Stimulated activated CD4-positive, alpha-beta T cell treated with anti-CD3 and anti-CD28 coated beads, TNF-alpha, amount 100 ng/mL, for 48 hours (primary cell): ENCODE measurements at places on chromosomes 6 and 20.

DNA sequence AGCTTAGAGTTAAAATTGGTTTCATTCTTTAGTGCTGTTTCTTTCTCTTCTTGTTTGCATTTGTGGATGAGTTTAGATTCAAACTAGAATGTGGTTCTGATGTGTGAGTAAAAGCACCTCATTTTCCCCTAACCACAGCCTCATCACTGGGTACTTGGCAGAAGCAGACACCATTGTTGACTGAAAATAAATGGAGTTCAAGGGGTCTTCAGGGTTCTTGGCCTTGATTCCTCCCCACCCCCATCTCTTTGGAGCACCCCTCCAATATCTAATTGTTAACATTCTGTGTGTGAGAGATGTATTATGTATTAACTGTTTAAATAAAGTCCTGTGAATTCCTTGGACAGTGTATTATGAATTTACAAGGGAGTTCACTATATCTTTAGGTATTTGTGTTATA is 59.6 kb downstream of the JARID2 start:
- DNase-seq = no peak

DNA sequence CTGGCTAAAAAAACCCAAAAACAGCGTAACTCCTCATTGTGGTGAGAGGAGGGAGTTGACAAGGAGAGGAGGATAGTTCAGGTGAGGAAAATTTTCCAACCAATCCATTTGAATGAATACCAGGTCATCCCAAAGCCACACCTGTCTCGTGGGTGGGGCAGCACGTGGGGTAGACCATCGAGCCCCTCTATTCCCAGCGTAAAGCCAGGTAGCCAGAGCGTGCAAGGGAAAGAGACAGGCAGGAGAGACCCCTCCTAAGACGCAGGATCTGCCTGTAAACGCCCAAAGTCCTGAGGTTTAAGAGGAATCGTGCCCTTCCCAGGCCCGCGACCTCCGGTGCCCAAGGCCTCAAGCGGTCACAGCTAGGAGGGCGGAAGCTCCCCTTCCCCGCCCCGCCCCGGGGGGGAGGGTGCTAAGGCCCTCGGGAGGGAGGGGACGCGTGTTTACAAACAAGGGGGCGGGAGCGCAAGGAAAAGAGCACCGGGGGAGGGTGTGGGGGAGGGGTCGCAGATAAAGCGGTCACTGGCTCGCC is 712 bp downstream of the RXRB start:
- DNase-seq = peak; percentile 43

GRCh38 chr20:5481872-5482271 is 165.1 kb upstream of the PROKR2 start:
- DNase-seq = no peak

DNA sequence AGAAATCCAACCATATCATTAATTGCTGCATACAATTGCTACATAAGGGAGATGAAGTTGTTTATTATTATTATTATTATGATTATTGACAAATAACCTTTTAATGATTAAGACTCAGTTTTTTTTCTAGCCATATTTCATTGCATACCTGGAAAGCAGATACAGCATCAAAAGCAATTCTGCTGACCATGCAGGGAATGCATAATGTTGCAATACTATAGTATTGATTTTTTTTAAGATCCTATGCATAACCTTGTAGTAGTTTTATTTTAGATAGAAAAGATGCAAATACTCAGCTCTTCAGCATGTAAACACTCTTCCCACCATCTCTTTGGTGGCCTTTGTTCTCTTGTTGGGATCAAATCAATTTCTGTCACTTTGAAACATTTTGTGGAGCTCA is 300.9 kb upstream of the MAP3K7 start:
- DNase-seq = no peak

DNA sequence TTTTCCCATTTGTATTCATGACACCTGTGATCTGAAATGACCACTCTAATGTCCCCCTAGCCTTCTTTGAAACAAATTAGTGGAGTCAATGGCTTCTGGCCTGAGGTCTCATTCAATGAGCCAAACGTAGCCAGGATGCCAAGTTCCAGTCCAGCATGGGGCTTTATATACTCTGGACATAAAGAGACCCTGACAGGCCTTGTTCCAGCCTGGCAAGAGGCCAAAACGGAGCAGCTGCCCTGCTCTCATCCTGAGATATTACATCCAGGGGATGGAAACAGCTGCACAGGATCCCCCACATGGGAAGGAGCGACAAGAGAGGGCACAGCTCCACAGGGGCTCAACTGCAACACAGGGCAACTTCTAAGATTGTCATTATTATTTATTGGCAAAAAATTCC is 437.8 kb downstream of the CDH26 start:
- DNase-seq = no peak

GRCh38 chr6:43452896-43453295 is 2.5 kb downstream of the DLK2 start:
- no peak for DNase-seq

- no peak for DNase-seq
These were observed 40.1 kb upstream of the LTV1 start for GRCh38 chr6:143802833-143803565.

- no peak for DNase-seq
These were observed 16.9 kb upstream of the ELMO2 start for GRCh38 chr20:46423342-46423741.

GRCh38 chr20:15703171-15703911 is 869.9 kb downstream of the KIF16B start:
- no peak for DNase-seq

- DNase-seq = no peak
These were observed 145.3 kb upstream of the ECI2 start for GRCh38 chr6:4280707-4281106.

DNA sequence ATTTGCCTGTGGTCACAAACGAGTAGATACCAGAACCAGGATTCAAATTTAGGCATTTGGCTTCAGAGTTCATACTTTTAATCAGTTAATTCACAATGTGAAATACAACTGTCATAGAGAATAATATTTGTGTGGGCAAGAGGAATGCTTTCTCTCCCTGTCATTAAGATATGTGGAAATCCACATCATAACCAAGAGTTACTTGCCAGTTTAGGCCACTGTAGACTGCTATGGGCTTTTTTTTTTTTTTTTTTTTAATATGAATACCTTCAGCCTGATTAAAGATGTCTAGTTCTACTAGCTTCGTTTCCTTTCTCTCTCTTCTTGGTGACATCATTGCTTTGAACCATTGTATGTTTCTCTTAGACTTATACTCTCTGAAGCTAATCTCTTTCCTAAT is 244.9 kb downstream of the ZFAND3 start:
- no peak for DNase-seq
